ENCODE measurements at places on chromosomes 7 and 10.
A peak's percentile ranks its signal among the peaks of the same experiment; 100 is the strongest.

- no peak for DNase-seq
Measured at GRCh38 chr10:58282615-58283014, 13.7 kb downstream of the CISD1 start.

GRCh38 chr7:77338260-77338659 is 77.9 kb downstream of the GSAP start:
- no peak for DNase-seq

GRCh38 chr7:152925412-152926147 is 166.0 kb downstream of the ACTR3B start:
- DNase-seq: no peak

DNA sequence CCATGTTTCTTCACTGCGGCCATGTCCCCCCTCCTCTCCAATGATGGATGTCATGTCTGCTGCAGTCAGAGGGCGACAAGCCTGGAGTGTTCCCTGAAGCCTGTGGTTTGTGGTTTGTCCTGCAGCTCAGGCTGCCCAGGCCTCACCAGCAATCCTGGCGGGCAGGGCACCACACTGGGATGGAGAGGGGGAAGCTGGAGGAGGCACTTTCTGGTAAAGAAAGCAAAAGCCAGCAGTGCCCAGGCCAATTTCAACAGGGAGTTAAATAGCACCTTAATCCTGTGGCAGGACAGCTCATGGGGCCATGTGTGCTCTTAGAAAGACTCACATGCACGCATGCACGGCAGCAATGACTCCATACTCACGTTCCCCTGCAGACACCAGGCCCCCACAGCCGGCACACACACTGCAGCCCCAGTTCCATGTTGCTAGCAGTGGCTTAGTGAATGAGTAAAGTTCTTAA is 158.3 kb downstream of the EGFR start:
- no peak for DNase-seq

DNA sequence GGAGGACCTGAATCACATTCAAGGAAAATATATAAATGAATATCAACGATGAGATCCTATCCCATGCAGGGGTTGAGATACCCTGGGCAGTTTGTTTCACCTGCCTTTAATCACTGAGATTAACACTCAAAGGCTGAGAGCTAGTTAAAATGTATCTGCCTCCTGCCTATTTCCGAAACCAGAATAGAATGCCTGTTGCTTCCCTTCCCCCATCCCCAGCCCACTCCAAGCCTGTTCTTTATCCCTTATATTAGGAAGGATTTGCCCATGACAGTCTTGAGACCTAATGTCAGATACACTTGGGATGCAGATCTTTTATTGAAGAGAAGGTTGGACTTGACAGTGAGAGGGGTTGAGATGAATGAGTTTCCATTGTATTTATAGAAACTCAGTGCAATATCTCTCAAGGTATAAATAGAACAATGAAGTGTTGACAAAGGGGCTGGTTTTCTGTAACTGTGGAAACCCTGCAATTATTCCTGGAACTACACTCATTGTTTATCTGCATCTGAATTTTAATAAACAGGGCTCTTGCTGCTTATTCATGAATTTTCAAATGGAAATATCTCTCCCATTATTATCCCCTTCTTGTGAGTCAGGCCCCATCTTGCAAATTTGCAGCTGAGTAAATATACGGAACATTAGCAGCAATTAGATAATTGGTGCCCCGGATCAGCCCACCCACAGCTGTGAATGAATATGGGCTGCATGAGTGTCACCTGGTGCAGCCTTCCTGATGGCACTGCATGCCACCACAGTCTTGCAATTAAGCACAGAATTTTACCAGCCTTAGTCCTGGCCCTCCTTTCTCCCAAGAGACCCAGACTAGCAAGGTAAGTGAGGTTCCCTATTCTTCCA is 66.7 kb downstream of the SORCS3 start:
- no peak for DNase-seq

- DNase-seq: no peak
Measured at GRCh38 chr10:105534086-105534485, 893.0 kb downstream of the SORCS3 start.

GRCh38 chr10:36341471-36341870 is 699.4 kb upstream of the FZD8 start:
- no peak for DNase-seq

GRCh38 chr7:69388452-69389137 is 209.7 kb upstream of the AUTS2 start:
- no peak for DNase-seq

- DNase-seq: no peak
Measured at GRCh38 chr10:26439406-26440087, 1.4 kb downstream of the APBB1IP start.

GRCh38 chr7:14385074-14385473 is 395.6 kb upstream of the ETV1 start:
- peak; percentile 59 for DNase-seq

- peak; percentile 50 for DNase-seq
Measured at GRCh38 chr7:12458520-12459131, 55.0 kb upstream of the VWDE start.

GRCh38 chr7:1486571-1486970 is 17.6 kb downstream of the INTS1 start:
- DNase-seq: no peak

DNA sequence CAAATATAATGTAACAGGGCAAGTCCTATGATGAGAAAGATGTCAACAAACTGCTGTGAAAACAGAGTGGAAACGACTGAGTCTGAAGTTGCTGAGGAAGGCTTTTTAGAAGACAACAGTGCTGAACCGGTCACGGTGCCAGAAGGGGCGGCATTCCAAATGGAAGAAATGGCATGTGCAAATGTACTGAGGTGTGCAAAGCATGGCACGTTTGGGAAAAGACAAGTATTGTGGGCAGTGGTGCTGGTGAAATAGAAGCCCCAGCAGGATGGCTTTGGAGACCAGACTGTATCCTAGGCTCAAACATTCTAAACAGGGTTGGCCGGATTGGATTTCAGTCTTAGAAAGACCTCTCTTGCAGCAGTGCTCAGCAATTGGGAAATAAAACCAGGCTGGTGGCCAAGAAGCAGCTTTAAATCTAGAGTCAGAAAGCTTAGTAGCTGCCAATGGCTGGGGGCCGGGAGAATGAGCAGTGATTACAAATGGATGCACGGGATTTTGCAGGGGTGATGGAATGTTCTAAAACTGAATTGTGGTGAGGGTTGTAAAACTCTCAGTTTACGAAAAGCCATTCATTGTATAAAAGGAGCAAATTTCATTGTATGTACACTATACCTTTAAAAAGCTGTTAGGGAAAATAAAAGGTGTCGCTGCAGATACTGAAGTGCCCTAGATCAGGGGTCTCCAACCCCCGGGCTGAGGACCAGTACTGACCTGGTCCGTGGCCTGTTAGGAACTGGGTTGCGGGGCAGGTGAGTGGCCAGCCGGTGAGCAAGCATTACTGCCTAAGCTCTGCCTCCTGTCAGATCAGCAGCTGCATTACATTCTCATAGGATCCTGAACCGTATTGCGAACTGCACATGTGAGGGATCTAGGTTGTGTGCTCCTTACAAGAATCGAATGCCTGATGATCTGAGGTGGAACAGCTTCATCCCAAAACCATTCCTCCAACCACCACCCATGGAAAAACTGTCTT is 141.6 kb downstream of the HIBADH start:
- DNase-seq: no peak

GRCh38 chr10:69093933-69094332 is 6.0 kb downstream of the SRGN start:
- peak; percentile 33 for DNase-seq

DNA sequence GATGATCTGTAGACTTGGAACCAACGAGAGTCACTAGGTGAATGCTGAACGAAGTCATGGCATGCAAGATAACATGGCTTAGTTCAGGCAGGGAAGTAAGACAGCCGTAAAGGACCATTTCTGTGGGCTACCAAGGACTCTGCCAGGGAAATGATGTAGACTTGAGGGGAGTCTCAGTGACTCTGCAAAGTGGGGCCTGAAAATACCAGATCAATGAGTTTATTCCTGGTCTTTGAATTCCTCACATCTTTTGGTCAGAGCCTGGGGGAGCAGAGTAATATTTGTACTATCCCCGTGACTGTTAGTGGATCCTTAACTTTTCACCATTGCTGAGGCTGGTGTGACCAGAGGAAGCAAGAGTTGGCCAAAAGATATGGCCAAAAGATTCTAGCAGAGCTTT is 60.7 kb upstream of the INHBA start:
- no peak for DNase-seq

DNA sequence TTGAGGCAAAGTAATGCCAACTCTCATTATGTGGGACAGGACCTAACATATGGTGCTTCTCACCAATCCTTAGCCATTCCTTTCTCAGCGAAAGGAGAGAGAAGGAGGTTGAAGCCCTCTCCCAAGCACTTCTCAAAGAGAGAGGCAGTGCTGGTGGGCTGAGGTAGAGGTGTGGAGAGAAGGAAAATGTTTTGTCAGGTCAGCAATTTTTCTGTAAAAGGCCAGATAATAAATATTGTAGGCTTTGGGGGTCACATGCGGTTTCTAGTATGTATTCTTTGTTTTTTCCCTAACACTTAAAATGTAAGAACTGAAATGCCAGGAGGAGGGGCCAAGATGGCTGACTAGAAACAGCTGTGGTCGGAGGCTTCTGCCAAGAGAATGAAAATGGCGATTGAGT is 225.0 kb upstream of the NPY start:
- DNase-seq: no peak

- no peak for DNase-seq
Measured at GRCh38 chr10:107022600-107023354, 141.7 kb downstream of the SORCS1 start.

- DNase-seq: no peak
Measured at GRCh38 chr10:55786461-55787050, 574.5 kb downstream of the ZWINT start.

DNA sequence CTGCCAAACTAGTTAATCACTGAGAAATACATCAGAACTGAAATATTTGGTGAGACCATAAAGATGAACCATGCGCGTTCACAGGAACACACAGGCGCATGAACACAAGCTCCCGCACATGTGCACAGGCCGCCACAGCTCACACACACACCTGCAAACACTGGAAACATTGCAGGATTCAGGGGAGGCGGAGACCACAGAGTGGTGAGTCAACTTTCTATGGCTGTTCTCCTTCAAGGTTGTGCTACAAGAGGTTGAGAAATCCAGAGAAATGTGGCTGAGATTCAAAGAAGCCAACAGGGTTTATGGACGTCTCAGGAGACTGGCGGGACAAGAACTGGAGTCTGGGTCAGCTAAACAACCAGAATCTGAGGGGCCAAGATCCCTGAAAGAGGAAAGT is 17.8 kb downstream of the ESYT2 start:
- peak; percentile 68 for DNase-seq

DNA sequence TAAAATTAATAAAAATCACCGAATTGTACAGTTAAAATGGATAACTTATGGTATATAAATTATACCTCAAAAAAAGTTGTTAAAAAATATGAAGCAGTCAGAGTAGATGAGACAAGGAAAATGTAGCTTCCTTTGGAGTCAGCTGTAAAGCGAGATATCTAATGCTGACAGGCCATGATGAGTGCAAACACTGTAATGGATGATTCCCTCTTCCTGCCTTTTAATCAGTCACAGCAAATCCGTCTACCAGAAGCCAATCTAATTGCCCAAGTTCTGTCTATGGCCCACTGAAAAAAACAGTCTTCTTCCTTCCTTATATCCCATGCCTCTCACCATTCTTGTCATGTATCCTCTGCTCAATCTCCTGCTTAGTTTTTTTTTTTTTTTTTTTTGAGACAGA is 59.9 kb upstream of the DNAJB12 start:
- DNase-seq: no peak

DNA sequence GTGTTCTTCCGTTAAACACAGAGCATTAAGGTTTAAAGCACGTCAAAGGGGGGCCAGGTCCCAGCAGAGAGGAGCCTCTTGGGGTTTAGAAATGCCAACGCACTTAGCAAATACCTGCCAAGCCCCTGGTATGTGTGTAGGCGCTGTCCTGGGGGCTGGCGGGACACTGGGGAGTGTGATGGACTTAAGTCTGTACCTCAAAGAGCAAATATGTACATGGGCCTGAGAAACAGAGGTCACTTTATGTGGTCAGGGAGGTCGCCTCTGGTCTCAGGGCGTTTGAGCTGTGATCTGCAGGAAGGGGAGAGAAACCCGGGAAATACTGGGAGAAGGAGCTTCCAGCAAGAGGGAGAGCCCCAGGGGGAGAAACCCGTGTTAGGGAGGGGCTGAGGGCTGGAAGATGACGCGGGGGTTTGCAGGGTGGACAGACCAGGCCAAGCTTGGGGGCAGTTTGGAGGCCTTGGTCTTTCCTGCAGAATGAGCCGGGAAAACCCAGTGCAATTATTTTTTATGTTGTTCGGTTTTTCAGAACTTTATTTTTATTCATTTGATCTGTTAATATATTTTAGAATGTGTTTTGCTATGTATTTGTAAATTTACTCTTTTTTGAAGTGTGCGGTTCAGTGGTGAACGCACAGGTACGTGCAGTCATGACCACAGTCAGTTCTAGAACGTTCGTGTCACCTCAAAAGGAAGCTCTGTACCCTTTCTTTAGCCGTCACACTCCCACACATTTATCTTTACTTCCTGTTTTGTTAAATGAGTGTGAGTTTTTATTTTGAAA is 441.4 kb upstream of the FOXK1 start:
- no peak for DNase-seq

GRCh38 chr10:4947039-4947634 is 16.1 kb upstream of the AKR1C1 start:
- no peak for DNase-seq

DNA sequence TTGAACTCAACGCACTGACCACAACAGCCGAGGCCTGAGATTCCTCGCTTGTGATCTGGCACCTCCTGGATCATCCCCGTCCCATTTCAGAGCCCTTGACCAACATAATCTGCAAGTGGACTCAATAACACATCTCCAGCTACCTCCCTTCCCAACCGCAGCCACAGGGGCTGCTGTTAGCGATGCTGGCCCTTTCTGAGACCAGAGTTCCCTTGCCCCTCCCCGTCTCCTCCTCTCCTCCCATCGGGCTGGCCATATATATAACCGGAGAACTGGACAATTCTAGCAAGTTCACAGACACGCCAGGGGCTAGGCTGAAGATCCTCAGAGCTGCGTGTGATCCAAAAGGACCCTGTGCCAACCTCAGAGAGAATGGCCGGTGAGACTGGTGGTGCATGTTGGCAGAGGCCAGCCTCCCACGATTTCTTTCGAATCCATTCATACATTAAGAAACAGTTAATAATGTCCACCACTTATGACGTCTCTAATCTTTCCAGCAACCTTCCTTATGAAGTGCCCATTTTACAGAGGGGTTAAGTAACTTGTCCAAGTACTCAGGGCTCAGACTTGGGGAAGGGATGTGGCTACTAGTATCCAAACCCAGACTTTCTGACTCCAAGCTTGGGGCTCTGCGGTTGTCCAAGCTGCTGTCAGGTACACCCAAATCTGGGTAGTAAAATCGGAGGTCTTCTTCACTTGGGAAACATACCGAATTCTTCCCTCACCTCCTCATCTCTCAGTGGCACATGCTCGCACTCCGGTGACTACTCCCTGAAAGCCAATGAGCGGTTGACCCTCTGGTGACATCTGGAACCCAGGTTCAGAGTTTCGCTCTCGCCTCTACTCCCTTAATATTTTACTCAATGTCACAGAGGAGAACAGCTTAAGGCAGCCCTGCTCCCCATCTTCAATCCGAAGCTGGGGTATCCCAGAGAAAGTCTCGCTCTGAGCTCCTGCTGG is 11.2 kb upstream of the FEZF1 start:
- no peak for DNase-seq
